ENCODE measurements at places on chromosomes 3 and 15. TPM values are rescaled to one million over a fixed set of nuclear protein-coding genes. Genes with fewer than 3 reads are reported as not detected.

The HHLA2 gene
- not detected for total RNA-seq

- no peak for DNase-seq
Measured at GRCh38 chr15:91258415-91258759, 158.3 kb downstream of the SV2B start.

DNA sequence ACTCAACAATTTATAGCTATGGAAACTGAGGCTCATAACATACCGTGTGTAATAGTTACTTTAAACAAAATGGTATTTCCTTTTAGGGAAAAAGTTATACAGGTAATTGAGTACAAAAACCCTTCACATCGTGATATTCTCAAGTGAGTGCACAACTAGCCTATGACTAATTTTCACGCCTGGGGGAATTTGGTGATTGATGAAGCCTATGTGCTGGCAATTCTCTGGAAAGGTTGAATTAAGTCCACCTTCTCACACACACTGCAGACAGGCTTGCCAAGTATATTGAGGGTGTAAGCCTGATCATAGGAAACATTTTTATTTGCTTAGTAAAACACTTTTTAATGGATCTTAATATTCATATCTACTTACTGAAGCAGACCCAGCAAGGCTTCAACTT is 41.3 kb upstream of the ROBO2 start:
- no peak for DNase-seq

DNA sequence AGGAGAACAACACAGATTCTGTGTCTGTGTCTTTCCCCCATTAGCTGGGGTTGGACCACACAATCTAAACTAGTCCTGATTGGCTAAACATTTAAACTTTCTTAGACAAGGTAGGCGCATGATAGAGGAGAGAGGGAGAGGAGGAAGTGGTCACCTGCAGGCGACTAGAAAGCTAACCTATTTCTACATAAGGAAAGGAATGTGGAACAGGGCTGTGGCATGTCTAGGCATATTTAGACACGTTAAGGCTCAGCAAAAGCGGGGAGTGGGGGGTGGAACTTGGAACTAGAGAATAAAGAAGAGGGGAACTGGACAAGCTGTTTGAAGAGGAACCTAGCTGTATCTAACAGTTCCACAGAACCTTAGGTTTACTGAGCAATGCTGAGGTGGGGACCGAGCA is 12.8 kb downstream of the LRRC28 start:
- DNase-seq, result no peak

DNA sequence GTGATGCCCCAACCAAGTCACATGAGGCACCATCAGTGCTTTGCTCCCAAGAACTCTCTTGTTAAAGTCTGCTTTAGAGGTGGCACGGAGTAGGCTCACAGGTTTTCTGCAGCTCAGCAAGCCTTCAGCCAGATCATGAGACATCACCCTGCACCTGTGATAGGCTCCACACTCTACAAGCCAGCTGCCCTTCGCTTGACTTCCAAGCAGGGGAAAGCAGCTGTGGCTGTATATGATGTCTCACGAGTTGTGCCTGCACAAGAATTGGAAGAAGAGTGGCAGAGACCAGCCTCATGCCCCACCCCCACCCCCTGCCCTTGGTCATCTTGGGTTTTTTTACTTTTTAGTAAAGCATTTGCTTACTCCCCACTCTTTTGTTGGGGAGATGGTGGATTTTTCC is 22.5 kb downstream of the MRPS11 start:
- DNase-seq, result no peak

GRCh38 chr15:37041042-37041441 is 59.3 kb downstream of the MEIS2 start:
- no peak for DNase-seq

DNA sequence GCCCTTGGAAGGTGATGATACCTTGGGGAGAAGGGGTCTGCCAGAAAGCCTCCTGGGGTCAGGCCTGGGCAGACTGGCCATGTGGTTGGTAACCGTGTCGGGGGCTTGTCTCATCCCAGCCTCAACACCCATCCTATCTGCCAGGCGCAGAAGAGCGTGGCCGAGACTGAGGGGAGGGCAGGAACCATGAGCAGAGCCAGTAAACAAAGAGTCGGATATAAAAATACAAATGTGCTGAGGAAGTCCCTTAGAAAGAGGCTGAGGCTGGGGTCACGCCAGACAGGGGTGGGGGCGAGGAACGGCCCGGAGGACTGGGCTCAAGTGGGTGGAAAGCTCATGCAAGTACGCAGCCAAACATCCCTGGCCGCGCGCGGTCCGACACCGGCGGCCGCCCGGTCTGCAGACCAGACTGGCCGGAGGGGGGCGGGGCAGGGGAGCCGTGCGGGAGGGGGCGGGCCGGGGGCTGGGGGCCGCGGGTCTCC is 1.9 kb downstream of the CAMK2N2 start:
- no peak for DNase-seq

- no peak for DNase-seq
Measured at GRCh38 chr3:127978636-127979035, 63.6 kb downstream of the KBTBD12 start.

GRCh38 chr3:178900029-178900646 is 171.5 kb downstream of the ZMAT3 start:
- no peak for DNase-seq

GRCh38 chr15:58436552-58436951 is 4.8 kb downstream of the LIPC start:
- no peak for DNase-seq

DNA sequence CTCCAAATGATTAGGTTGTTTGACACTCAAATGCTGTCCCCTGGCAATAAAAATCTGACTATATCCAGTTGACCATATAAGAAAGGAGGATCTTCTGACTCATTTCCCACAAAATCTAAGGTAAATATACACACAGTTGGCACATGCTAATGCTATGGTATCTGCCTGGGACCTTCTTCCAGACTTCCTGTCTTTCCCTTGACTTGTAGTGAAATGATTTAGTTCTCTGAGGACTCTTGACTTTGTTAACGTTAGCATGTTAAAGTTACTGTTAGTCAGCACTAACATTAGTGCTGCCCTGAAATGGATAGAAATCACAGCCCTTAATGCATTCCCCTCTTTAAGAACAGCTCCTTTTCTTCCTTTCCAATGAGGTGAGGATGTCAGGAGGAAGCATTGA is 124.3 kb upstream of the LSAMP start:
- DNase-seq, result no peak

DNA sequence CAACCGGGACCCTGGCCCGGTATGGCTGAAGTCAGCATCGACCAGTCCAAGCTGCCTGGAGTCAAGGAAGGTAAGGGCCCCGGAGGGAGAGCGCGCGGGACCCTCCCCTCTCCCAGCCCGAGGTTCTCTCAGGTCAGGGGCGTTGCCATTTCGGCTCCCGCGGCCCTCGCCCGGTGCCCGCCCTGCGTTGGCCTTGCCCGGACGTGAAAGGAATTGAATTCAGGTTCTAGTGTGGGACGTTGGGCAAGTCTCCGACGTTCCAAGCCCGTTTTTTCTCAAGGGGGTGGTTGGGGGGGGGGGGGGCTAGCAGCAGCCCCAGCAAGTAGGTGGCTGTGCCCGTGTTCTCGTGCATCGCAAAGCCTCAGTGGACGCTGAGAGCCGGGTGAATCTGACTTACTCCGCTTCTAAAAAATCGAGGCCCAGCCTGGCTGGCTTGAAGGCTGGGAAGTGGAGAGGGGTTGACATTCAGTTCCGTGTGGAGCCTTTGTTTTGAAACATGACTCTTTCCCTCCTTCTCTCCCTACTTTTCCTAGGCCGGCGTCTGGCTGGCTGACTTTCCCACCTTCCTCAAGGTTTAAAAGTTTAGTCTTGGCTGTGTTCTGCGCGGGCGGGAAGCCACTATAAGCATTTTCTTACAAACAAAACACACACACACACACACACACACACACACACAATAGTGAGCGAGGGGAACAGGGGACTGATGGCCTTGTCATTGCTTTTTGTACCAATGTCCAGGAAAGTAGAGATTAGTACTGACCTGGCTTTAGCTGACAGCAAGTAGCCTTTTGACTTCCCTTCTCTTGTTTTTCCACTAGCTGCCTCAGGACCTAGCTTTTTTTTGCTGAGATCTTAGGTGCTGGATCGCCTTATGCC is at the start of gene UTS2B:
TSS of gene UTS2B (minus strand) at position 873 of the 876 bp plus-strand sequence. CDS start 48,337 bp downstream, outside the sequence.
- DNase-seq, result peak; percentile 35
